Midbrain (tissue), 1 donor: ENCODE measurements at places on chromosomes 5 and 9.
A peak's percentile ranks its signal among the peaks of the same experiment; 100 is the strongest.

- DNase-seq, result no peak
These were observed 45.4 kb downstream of the SPATA31C2 start for GRCh38 chr9:88092797-88093331.

DNA sequence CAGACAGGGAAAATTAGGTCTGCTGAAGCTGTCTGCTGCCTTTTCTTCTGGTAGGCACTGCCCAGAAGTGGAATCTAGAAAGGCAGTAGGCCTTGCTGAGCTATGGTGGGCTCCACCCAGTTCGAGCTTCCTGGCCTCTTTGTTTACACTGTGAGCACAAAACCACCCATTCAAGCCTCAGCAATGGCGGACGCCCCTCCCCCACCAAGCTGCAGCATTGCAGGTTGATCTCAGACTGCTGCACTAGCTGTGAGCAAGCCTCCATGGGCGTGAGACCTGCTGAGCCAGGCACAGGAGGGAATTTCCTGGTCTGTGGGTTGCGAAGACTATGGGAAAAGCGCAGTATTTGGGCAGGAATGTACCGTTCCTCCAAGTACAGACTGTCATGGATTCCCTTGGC lies 18.5 kb downstream of the AGTPBP1 start:
- peak; percentile 49 for DNase-seq

DNA sequence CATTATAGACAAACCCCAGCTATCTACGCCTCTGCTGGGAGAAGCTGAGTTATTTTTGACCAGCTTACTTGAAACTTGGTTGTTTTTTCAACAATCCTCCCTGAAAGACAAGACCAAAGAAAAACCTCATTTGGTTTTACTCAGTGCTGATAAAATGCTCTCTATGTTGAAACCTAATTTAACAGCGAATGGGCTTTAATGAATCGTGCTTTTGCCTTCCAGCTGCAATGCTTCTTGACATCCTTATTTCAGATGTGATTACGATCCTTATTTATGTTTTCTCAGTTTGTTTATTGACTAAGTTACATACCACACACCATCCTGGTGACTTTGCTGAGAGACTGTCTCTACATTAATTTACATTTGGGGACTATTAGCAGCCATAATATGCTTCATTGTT lies 179.2 kb downstream of the FBXL7 start:
- DNase-seq, result no peak

DNA sequence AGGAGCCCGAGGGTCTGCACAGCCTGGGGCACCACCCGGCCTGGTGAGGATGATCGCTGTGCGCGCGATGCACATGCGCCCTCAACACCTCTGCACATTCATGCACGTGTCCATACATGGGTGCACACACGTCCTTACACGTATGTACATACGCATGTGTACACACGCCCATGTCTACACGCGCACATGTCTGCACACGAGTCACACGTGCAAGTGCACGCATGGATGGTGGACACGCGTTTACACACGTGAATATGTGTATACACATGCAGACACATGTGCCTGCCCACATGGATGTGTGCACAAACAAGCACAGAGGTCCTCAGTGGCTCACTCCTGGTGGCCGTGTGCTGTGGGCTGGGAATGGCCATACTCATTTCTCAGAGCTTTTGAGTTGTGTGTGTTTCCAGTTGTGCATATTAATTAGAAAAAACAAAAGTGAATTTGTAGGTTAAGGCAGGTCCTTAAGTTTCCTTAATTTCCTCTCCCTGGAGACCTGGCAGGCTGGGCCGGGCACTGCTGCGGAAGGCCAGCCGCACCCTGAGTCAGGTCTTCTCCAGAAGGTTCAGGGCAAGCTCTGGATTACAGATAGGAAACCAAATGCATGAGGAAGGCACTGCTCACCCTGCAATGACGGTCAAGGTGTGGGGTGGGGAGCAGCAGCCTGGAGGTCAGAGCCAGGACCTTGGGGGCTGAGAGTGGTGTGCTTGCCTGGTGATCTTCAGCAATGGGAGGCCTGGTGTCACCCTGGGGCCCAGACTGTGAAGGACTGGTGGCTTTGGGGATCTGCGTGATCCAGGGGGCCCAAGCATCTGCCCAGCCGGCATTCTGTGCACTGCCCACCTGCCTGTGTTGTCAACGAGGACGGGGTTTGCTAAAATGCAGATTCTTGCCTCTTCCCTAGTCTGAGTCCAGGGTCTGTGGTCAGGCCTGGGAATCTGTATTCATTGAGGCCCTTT lies 1.3 kb upstream of the RNU6ATAC start:
- DNase-seq, result no peak

GRCh38 chr5:79149433-79149832 lies 37.8 kb downstream of the BHMT start:
- DNase-seq, result no peak

DNA sequence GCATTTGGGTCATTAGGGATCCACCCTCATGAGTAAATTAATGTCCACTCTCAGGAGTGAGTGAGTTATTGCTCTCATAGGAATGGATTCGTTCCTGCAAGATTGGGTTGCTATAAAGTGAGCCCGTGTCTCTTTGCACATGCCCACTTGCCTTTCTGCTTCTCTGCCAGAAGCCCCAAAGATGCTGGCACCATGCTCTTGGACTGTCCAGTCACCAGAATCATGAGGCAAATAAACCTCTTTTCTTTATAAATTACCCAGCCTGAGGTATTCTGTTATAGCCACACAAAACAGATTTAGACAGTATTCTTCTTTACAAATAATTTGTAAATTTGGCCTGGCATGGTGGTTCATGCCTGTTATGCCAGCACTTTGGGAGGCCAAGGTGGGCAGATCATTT lies 24.6 kb downstream of the CDC26 start:
- no peak for DNase-seq
